ENCODE measurements at places on chromosomes 7 and 10.

- no peak for DNase-seq
These were observed 24.8 kb downstream of the CCSER2 start for GRCh38 chr10:84353052-84353803.

DNA sequence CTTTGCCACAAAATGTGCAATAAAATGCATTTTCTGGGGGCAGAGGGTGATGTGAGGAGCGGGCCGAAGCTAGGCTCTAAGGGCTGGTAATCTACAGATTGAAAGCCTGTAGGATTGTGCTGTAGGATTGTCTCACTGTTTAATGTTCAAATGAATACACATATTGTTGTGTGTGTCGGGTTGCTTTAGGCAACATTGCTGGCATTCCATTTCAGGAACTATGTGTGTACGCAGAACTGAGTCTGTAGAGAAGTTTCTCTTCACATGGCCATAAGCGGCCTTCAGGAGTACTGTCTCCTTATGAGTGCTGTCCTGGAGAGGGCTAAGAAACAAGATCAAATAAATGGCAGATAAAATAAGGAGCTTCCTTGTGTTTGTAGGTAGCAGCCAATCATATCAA is 540.2 kb downstream of the GATA3 start:
- no peak for DNase-seq

DNA sequence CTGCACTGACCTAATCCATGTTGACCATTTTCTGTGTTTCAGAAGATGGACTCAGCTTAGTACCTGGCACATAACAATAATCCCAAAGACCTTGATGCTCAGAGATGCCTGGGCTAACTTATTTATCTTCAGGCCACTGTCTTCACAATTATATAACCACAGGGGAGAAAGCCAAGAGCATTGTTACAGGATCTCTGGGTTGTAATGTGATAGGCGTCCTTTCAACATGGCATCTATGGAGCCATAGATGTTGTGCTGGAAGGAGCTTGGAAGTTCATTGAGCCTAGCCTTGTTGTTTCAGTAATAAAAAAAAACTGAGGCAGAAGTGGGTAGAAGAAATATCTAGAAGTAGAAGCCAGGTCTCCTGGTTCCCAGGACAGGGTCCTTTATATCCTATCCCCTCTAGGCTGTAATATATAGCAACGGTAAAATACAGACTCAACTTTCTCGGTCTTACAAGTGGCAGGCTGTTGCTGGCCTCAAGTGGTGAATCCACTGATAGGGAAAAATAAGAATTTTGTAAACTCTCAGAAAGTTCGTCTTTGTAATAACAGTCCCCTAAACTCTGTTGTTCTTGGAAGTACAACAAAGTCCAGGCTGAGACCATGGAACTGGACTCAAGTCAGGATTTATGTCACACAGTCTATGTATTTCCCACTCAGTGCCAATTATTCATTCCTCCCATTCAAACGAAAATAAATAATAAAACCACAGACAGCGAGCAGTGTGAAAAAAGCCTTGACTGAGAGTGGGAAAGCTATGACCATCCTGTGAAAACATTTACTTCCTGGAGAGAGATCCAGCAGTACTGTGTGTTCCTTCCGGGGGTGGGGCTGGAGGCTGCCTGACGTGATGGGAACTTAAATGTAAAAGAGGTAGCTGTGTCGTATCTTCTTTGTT is 277.6 kb downstream of the REEP3 start:
- peak; percentile 87 for DNase-seq

DNA sequence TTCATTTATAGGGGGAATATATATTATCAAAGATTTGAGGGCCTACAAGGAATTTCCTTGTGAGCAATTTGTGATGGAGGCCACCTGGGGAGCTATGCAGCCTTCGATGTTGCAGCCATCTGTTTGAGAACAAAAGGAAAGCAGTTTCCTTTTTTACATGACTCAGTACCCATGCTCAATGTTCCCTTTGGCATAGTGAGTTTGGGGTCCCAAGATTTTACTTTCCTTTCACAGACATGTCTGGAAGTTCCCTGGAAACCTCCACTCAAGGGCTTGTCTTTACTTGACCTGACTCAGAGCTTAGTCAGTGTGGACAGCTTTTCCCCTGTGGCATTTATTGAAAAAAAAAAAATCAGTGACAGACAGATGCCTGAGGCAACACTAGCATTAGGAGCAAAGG is 73.5 kb upstream of the VIPR2 start:
- no peak for DNase-seq

GRCh38 chr7:158705234-158705850 is 738 bp upstream of the NCAPG2 start:
- DNase-seq: peak; percentile 5

- DNase-seq: no peak
These were observed 15.0 kb downstream of the SKIDA1 start for GRCh38 chr10:21510241-21511094.

DNA sequence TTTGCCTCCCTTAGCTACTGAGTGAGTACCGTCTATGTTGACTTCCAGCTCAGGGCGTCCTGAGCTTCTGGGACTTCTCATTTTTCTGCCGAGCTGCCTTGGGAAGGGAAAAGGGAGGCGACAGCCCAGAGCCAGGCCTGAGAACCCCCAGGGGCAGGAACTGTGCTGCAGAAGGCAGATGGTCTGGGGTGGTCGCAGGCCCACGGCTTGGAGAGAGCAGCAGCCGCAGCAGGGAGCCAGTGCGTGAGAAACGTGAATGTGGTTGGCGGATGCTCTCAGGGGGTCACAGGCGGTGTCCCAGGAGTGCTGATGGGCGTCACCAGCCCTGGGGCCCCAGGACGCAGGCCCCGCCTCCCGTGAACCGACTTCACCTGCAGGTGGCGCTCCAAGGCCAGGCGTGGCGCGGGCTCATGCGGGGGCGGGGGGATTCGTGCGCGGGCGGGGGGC is 9.2 kb upstream of the PWWP2B start:
- no peak for DNase-seq

- DNase-seq: no peak
These were observed 154.4 kb downstream of the VTI1A start for GRCh38 chr10:112601214-112602090.

DNA sequence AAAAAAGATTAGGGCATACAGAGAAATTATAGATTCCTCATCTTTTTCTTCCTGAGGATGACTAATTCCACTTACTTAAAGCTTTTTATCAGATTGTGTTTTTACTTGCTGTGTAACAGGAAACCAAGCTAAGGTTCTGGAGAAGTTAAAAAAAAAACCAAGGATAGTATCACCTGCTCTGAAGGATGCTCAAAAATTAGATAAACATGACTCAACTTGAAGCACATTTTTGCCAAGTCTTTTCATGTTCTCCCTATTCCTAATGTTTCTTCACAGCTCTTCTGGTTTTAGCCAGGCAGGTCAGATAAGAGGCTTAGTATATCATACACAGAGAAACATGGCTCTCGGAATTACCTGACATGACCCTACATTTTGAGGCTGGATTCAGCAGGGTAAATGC is 90.3 kb downstream of the CPEB3 start:
- DNase-seq: no peak

- DNase-seq: no peak
These were observed 75.1 kb downstream of the ENTPD1 start for GRCh38 chr10:95831076-95831475.

DNA sequence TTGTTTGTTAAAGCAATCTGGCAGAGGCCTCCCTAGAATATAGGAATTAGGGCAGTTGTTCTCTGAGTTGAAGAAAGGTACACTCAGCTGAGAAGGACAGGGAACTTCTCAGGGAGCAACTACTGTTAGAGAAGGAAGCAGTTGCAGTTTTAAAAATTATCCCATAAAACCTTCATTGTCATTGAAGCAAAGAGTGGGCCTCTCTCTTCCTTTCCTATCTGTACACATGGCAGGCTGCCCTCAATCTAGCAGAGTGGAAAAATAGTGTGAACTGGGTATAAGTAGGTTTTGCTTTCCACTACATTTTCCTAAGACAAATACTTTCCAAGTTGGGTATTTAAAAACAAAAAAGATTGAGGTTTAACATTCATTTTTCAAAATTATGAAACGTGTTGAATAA is 236.7 kb upstream of the KLF14 start:
- DNase-seq: no peak

- no peak for DNase-seq
These were observed 43.2 kb upstream of the TES start for GRCh38 chr7:116167177-116167576.

DNA sequence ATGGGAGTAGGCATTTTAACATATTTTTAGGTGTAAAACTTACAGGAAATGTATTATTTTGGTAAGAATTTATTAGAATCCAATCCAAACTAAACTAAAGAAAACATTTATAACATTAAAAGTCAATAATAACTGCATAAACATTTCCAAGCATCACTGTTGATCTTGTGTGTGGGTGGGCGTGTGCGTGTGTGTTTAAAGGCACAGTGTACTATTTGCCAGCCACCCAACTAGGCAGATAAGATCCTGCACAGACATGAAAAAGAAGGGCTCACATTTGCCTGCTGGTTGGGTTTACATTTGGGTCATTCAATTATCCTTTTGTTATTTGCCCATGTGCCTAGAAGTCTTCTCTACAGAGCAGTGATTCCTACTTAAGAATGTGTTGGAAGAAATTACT is 31.0 kb upstream of the WNT16 start:
- DNase-seq: no peak

GRCh38 chr7:137873524-137873923 is 26.8 kb upstream of the DGKI start:
- DNase-seq: no peak

DNA sequence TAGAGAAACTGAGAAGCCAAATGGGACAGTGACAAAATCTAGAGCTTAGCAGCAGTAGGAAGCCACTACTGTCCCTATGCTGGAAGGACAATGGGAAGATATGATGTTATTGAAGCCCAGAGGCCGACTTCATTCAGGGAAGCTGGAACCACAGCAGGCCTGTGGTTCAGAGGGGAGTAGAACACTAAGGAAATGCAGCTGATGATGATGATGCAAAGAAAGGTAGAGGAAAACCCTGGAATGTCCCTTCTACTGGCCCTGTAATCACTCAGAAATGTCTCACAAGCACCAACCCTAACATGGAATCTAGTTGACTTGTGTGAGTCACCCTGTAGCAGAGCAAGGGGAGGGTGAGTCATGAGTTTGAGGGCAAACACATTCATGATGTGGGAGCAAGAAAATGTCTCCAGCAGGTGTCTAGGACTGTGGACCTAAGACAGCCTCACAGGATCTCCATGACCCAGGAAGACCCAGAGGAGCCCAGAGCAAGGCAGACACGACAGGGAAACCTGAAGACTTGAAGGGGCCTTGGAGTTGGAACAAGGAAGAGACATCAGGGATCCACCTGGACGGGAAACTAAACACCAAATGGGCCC is 37.0 kb upstream of the LRRC17 start:
- DNase-seq: peak; percentile 99

DNA sequence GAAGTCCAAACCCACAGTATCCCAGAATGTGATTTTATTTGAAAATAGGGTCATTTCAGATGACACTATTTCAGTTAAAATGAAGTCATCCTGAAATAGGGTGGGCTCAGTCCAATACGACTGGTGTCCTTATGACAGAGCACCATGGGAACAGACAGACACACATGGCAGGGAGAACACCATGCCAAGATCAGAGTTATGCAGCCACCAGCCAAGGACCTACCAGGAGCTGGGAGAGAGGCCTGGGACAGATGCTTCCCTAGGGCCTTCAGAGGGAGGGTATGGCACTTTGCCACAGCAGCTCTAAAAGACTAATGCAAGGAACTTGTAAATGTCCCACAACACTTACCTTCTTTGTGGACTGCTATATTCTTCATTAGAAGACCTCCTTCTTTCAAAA is 226.5 kb downstream of the NEBL start:
- DNase-seq: no peak

All from kidney glomerular epithelial cell (primary cell).